ENCODE measurements at places on chromosomes 12 and 14.

- no peak for DNase-seq
Observed at GRCh38 chr12:110766311-110767154, 23.8 kb upstream of the PPP1CC start.

GRCh38 chr12:101076921-101077320 is 133.1 kb downstream of the SLC5A8 start:
- peak; percentile 29 for DNase-seq

- no peak for DNase-seq
Observed at GRCh38 chr14:23033801-23034497, 751 bp downstream of the PSMB5 start.

GRCh38 chr12:130983328-130984017 is 29.8 kb downstream of the ADGRD1 start:
- DNase-seq = peak; percentile 7

GRCh38 chr12:25365340-25365730 is 114.6 kb upstream of the KRAS start:
- DNase-seq = no peak

GRCh38 chr14:65357113-65357512 is 55.4 kb upstream of the FUT8 start:
- no peak for DNase-seq

DNA sequence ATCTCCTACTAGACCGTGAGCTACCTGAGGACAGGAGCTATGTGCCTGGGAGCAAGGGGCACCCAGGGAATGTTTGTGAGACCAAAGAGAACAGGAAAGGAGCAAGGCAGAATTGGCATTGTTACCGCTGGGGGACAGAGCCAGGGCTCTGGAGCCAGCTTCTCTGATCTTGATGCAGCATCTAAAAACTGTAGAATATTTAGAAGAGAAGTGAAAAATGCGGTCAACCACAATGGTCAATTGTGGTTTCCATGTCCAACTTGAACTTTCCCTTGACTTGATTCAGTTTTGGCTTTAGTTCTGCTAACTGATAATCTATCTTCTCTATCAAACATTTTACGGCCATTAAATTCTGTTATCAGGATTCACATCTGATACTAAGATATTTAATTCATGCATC is 201.2 kb downstream of the ANO4 start:
- no peak for DNase-seq

GRCh38 chr14:75361751-75362433 is 65.9 kb upstream of the JDP2 start:
- DNase-seq = no peak

DNA sequence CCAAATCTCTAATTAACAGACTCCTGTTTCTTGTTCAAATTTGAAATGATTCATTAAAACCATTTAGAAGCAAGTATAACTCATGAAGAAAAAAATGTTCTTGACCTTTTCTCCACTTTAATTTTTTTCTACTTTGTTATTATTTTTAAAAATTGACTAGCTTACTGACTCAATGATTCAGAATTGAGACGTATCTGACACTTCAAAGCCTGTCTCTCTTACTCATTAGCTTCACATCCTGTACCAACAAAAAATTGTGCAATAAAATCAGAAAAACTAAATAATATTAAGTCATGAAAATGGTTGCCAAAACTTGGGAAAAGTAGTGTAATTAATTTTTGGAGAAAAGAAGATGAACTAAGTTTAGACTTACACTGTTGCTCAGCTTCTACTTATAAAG is 331.2 kb downstream of the SLC16A7 start:
- DNase-seq = no peak

Data from right hindlimb (tissue), 1 donor.